ENCODE measurements at places on chromosomes 4 and X.
A peak's percentile ranks its signal among the peaks of the same experiment; 100 is the strongest.

- DNase-seq, result no peak
Observed at GRCh38 chrX:132004728-132005127, 18.4 kb upstream of the STK26 start.

GRCh38 chrX:31251336-31251735 is 179.5 kb upstream of the FTHL17 start:
- no peak for DNase-seq

GRCh38 chr4:22676063-22676462 is 16.7 kb upstream of the GBA3 start:
- no peak for DNase-seq

- DNase-seq, result no peak
Observed at GRCh38 chrX:72348247-72348979, 42.7 kb upstream of the CITED1 start.

- DNase-seq, result no peak
Observed at GRCh38 chrX:19225909-19226308, 103.6 kb upstream of the ADGRG2 start.

DNA sequence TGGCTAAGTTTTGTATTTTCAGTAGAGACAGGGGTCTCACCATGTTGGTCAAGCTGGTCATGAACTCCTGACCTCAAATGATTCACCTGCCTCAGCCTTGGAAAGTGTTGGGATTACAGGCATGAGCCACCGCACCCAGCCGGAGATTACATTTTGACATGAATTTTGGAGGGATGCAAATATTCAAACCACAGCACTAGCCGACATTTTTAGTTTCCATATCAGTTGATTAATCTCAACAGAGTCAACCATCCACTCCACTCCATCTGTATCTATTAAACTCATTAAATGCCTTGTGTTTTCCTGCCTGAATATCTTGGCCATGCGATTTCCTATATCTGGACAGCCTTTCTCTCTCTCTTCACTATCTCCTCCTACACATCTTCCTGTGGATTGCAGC is 64.1 kb upstream of the PDGFRA start:
- no peak for DNase-seq

- no peak for DNase-seq
Observed at GRCh38 chr4:14059006-14059405, 431.5 kb upstream of the BOD1L1 start.

GRCh38 chr4:61374447-61374891 is 174.3 kb downstream of the ADGRL3 start:
- DNase-seq, result no peak

- no peak for DNase-seq
Observed at GRCh38 chr4:52788806-52789205, 37.6 kb upstream of the ERVMER34-1 start.

DNA sequence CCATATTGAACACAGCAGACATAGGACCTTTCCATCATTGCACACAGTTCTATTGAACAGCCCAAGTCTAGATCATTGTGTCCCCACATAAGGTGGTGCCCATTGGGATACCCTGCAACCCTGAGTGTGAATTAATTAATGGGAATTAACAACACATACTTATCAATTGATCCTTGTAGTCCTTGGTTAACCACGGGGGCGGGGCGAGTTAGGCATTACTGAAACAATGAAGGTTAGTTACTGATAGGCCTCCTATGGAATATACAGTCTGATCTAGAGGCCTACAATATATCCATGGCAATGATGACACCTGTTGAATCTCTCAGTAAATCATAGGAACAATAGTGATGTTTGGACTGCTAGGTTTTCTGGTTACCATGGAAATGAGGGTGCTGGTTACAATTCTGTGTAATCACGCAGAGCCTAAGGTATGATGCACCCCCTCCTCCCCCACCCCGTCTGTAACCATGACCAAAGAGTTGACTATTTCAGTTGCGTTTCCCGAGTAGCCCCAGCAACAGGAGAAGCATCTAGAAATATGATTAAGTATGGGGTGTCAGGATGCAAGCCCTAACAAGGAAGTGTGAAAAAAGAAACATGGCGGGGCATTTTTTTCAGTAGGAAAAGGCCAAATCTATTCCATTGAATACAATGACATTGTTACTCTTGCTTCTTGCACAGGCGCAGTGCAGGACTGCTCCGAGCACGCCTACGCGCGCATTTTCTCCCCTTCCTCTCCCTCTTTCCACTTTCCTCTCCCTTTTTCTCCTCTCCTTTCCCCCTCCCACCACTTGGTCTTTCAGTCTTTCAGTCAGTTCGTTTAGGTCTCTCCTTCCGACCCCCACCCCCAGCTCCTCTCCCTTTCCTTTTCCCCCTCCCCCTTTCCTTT is 677 bp upstream of the NONO start:
- peak; percentile 39 for DNase-seq

- DNase-seq, result no peak
Observed at GRCh38 chr4:7634661-7635251, 200.0 kb upstream of the PSAPL1 start.

GRCh38 chr4:113745711-113746110 is 15.8 kb downstream of the CAMK2D start:
- no peak for DNase-seq

GRCh38 chrX:139332441-139332840 is 198.1 kb upstream of the F9 start:
- no peak for DNase-seq

- no peak for DNase-seq
Observed at GRCh38 chr4:98946359-98946758, 17.4 kb upstream of the EIF4E start.

DNA sequence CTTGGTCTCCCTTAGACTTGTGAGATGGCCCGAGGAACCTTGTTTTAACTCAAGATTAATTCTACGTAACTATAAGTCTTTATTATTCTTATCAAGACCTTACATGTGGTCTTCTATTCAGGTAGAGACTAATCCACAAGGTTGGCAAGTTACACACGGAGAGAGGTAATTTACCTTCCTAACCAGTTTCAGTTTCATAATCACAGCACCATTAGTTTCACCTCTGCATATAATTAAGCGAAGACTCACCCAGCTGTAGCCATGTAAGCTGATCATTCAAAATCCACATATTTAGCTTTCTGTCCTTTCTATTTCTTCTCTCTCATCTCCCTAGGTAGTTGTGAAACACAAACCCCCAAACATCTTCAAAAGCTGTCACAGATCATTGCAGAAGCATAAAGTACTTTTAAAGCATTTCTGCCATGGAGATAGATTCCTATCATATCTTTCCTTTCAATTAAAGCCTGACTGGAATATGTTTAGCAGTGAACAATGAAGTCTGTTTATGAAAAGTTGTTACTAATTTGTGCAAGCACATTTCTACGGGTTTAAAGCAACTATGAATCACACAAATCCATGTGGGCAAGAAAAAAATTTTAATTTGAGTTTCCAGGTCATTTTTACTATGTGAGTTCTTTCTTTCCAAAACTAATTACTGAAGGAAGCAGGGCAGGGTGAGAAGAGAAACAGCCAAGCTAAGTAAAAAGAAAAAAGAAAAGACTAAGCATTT is 78.5 kb downstream of the BTC start:
- DNase-seq, result no peak

DNA sequence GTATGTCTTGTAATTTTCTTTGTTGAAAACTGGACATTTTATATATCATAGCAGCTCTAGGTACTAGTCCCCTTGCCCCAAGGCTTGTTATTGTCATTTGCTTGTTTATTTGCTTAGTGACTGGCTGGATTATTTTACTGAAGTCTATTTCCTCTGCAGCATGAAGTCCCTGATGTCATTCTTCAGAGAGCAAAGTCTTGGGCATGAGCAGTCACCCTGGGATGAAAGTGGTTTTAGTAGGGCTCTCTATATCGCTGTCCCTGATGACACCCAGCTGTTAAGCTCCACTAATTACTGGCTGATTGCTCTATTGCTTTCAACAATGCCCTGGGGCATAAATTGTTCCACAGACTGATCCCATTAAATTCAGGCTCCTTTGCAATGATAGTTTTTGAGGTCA is 113.5 kb upstream of the USP9X start:
- DNase-seq, result no peak

DNA sequence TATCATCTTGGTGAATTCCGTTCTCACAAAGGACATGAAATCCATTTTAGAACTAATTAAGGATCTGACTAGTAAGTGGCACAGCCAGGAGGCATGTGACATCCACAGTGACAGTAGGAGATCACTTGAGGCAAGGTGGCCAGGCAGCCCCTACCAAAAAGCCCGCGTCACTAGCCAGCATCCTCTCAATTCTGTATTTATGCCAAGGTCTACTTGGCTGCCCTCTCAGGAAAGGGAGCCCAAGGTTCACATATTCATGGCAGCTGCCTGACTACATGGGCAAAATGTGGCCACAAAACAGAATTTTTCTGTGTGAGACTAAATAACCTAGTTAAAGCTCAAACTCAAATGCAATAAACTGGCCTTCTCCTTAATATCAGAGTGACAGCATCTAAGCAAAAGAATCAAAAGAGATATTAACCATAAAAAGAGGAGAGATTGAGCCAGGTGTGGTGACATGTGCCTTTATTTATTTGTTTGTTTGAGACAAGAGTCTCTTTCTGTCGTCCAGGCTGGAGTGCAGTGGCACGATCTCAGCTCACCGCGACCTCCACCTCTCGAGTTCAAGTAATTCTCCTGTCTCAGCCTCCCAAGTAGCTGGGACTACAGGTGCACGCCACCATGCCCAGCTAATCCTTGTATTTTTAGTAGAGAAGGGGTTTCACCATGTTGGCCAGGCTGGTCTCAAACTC is 51.5 kb downstream of the SLC9A7 start:
- no peak for DNase-seq

DNA sequence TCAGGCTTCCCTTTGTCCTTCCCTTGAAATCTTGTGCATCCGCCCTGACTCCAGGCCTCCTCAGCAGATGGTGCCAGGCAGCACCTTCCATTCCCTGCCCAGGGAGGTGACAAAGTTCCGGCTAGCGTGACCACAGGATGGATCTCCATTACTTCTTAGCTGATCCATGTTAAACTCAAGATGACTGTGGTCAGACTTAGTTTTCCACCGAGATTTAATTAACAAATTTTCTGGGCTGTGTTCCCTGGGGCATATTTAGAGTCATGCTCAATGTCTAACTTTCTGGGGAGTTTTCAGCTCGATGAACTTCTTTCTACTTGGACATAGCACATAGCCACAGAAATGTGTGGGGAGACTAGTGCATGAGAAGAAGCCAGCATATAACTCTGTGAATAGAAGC is 215.1 kb upstream of the SFRP2 start:
- no peak for DNase-seq

DNA sequence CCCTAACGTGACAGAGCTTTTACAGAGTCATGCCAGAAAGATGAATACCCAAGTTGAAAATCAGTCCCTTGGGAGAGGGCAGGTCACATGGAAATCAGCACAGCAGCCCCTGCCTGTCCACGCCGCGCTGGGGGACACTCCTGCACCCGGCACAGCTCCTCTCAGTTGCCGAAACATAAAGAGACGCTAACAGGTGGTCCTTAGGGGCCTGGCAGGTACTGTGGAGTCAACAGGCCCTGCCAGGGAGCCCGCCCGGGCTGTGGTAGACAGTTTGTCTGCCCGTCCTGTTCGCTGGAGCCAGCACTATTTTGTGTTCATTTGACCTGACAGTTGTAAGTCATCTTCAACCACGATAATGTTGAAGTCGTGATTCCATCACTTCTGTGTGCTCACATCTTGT is 30.5 kb downstream of the NELFA start:
- no peak for DNase-seq

- no peak for DNase-seq
Observed at GRCh38 chr4:8038719-8039251, 99.1 kb upstream of the AFAP1 start.

DNA sequence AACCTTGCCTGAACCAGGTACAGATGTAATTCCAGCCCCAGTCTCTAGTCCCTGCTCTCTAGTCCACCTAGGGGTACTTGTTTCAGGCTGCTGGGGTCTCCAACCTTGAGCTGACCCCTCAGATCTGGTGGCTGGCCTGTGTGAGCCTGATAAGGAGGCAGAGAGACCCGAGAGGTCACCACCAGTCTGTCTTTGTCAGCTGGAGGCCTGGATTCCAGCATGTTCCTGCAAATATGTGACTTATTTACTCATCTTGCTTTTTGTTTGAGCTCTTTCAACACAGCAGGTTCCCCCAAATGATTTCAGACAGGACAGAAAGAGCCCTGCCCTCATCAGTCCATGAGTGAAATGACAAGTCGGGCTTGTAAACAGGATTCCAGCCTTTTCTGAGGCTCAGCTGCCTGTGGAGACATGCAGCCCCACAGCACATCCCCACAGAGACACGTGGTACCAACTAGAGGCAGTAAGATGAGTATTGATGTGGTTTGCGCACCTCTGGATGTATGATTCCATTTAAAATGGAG is 37.5 kb upstream of the STK26 start:
- DNase-seq, result no peak

GRCh38 chrX:3263681-3264126 is 82.7 kb downstream of the MXRA5 start:
- DNase-seq, result no peak

DNA sequence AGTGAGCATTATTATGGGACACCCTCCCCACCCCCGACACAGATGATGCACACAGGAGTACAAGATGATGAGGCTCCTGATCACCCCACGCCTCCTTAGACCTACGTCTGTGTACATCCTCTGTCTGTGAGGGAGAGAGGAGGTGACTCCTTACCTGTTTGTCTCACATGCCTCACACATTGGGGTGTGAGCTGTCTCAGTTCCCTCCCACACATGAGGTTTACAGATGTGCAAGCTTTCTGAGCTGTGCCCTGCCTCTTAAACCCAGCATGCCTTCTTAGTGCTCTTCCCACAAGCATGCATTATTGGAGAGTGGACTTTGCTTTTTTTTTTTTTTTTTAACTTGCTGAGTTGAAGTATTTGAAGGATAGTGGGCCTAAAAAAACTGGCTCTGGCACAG is 76.7 kb downstream of the CLCN5 start:
- no peak for DNase-seq

- no peak for DNase-seq
Observed at GRCh38 chr4:76326515-76326914, 20.0 kb downstream of the STBD1 start.

DNA sequence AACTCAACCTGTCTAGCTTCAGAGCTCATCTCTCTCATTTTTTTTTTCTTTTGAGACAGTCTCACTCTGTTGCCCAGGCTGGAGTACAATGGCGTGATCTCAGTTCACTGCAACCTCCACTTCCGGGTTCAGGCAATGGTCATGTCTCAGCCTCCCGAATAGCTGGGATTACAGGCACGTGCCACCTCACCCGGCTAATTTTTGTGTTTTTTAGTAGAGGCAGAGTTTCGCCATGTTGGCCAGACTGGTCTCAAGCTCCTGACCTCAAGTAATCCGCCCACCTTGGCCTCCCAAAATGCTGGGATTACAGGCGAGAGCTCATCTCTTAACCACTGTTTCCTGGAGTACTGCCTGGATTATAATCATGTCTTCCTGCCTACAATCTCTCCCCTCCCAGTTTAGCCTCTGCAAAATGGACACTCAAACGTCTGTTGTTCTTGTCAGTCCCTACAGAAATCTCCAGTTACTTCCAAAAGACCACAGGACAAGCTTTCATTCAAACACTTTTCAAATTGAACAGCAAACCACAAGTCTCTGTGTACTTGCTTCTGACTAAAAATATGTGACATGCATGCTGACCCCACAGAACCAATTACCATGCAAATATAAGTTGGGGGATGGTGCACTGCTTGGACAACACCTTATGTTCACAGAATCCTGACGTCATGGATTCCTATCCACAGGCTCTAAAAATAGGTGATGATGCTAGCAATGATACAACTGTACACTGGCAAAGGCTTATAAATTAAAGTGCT is 137.2 kb downstream of the SH3KBP1 start:
- DNase-seq, result no peak

Measured in stimulated activated CD4-positive, alpha-beta T cell treated with anti-CD3 and anti-CD28 coated beads, Interleukin-4, amount 100 ng/mL, for 1 hour (primary cell).